SK-N-MC (cell line): ENCODE measurements at places on chromosomes 11 and 22.

- DNase-seq = no peak
These were observed 34.1 kb upstream of the CALCA start for GRCh38 chr11:15006139-15006759.

DNA sequence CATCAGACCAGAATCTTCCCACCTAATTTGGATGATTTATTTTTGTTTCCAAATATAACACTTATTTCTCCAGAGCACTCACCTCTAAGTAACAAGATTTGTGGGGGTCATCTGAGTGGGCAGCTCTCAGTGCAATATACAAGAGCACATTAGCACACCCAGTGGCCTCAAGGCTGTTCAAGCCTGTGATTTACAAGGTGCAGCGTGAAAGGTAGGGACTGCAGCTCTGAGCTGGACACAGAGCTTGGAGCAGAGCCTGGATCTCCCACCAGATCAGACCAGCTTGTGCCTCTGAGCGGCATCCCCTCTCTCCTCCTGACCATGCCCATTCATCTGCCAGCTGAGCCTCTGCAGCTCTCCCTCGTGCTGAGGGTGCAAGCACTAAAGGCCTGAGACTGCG is 323.3 kb upstream of the ZC3H12C start:
- DNase-seq = no peak

DNA sequence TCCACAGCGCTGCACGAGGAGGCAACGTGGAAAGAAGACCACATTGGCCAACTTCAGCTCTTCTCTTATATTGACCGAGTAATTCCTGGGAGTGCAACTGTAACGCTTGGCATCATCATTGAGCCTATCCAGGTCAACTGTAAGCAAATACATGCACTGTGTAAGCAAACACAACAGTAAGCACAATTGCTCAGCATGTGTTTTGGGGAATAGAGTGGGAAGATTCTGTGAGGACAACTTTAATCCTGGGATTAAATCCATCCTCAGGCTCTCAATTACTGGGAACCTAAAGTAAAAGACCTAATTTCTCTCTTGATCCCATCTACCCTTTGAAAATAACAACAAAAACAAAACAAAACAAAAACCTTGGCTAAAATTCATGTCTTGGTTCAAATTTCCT is 109.5 kb upstream of the DDI1 start:
- DNase-seq = no peak

DNA sequence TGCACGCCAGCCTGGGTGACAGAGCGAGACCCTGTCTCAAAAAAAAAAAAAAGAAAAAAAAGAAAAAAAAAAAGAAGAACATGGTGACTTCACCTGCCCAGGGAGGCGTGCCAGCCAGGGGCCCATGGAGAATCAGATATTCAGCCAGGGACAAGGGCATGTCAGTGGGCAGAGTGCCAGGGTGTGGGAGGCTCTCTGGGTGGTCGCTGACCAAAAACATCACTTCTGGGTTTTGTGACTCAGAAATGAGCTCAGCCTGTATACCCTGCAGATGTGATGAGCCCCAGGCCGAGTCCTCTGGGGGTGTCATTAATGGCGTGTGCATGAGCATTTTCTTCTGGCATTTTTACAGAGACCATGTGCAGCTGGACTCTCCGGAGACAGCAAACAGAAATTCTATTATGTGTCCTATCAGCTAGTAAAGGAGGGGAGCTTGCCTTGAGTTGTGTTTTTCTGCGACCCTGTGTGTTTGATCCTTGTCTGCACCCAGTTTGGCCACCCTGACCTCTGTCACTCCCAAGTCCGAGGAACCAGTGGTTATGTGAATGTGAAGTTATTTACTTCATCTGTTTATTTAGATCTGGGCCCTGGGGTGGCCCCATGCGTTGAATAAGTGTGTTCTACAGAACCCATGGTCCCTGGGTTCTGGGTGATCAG is 53.6 kb downstream of the BCR start:
- no peak for DNase-seq

DNA sequence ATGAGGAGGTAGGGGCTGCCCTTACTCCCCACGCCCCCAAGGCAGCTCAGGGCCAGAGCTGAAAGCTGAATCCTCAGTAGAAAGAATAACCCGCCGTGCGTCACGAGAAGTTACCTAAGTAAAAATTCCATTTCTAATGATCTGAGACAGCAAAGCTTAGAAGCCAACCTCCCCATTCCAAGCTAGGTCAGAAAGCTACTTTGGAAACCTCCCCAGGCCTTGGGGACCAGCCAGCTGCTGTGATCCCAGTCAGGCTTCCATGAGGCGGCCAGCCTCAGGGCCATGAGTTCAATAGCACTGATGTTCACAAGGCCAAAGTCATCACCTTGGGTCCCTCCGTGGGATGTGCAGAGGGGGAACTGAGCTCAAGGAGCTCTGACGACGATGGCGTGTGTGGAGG is 6.9 kb downstream of the SHISAL1 start:
- DNase-seq = no peak

DNA sequence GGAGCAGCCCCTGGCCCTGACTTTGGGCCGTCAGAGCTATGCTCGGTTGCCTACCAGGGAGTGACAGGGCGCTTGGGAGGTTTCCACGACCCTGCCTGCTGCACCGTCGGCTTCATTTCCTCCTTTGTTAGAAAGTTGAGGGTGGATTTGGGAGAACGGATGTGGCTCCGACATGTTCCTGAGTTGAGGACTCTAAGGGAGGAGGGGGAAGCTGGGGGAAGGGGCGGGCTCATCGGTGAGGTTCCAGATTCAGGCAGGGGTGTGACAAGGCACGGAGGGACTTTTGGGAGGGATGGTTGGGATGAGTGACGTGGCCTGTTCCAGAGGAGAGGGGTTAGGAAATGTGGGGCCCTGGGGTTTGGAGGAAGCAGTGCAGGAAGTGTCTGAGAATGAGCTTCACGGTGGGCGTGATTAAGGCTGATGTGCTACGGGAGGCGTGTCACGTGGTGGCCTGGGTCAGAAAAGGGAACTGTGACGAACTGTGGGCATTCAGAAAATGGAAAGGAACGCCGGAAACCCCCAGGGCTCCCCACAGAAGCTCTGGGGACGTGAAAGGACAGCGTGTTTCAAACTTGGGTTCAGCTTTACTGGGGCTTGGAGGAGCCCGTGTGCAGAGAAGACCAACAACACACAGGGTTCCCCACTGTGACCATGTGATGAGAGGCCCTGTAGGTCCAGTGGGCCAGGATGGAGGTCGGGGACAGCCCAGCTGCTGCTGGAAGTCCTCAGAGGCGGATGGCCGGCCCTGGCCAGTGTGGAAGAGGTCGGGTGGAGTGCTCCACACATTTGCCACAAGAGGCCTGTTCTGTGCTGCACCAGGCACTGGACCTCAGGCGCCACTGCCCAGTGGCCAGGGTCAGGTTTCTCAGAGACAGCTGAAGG is 2.8 kb downstream of the PARVB start:
- DNase-seq = no peak

DNA sequence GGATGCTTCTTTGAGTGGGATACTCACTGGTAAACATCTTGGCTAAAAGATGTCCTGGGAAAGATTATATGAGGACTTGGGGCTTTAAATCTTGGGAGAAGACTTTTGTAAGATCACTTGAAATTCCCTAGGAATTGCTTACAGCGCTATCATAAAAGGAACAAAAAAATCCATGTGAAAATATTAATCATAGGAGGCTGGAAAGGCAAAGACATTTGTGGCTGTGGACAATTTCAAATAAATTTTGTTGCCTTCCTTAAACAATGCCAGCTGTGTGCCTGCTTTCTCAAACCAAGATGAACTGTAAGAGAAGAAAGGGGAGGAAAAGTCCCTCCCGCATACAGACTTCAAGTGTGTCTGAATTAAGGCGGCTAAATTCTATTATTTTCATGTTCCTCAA is 75.6 kb downstream of the SNX19 start:
- no peak for DNase-seq

DNA sequence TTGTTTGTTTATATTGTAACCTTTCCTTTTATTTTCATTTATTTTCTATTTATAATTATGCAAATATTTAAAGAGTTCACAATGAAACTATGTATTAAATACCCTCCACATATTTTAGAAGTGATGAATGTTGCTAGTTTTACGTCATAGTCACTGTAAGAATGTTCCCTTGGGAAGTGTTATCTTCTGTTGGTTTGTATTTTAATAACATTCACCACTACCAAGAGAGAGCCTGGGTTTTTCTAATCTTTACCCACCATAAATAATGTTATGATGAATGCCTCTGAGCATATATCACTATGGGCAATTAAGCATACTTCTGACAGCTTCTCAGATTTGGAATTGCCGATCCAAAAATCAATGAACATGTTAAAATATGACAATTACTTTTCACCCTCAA is 80.7 kb downstream of the GGT1 start:
- no peak for DNase-seq

- DNase-seq = no peak
These were observed 66.4 kb downstream of the CD82 start for GRCh38 chr11:44631831-44632230.

DNA sequence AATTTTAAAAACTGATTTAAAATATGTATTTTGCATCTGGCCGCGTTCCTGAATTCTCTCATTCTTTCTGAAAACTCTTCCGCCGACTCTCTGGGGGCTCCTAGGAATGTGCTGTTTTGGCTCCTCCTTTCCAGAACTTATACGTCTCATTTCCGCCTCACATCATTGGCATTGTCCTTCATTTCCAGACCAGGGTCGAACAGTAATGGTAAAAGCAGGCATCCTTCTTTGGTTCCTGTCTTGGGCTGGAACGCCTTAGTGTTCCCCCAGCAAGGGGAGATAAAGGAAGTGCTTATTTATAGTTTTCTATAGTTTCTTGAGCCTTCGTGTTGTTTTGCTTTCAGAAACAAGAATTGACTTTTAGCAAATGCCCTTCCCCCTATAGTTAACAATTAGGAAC is 10.9 kb upstream of the TNNT3 start:
- no peak for DNase-seq

- no peak for DNase-seq
These were observed 16.6 kb upstream of the CHKA start for GRCh38 chr11:68137833-68138232.

DNA sequence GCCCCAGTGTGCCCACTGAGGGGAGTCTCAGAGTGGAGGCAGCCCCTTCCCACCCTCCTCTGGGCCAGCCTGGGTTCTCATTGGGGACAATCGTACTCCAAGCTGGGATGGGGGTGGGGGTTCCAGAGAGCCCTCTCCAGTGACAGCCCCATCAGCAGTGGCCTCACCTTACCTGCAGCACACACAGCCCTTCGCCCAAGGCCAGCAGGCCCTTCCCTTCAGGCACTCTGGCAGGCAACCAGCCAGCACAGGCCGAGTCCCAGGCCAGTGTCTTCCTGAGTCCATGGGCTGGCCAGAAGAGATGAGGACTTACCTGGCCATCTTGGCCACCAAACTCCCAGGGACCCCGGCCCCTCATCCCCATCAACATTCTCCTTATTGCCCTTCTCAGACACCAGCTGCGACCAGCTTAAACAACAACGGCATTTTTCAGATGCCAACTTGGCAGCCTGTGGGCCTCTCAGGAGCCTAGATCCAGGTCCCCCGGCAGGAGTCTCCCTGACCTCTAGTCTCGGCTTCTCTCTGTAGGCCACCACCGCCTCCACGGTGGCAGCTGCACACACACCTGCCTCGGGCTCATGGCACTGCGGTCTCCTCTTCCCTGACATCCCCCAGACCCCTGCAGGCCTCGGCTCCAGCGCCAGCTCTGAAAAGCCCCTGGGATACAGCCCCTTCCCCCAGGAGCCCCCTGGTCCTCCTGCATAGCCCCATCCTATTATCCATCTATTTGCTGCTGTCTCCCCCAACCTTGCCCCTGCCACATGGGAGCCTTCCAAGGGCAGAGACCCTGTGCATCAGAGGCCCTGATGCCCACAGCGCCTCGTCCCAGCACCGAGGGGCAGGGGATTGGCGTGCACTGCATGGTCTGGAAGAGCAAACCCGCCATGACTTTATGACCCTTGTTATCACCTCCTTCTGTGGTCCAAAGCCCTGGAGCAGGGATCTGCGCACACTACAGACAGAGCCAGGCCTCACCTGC is 111.2 kb upstream of the FGF3 start:
- no peak for DNase-seq

DNA sequence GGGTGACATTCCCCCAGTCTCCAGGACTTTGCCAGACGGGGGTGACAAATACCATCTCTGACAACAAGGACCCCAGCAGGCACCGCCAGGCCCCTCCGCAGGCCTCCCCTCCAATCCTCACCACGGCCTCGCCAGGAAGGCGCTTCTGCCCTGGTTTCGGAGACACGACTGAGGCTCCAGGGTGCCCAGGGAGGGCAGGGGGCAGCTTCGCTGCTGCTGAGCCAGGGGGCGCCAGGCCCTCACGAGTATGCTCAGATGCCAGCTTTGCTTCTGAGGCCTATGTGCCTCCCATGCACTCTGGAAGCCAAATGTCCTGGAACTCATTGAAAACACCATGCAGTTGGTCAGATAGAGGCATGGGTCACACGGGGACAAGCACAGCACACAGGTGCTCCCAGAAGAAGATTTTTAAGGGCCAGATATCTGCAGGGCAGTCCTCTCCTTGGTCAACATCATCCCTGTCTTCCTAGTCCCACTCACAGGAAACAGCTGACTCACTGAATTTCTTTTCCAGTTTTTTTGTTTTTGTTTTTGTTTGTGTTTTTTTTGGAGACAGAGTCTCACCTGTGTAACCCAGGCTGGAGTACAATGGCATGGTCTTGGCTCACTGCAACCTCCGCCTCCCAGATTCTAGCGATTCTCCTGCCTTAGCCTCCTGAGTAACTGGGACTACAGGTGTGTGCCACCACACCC is 19.9 kb downstream of the BID start:
- DNase-seq = no peak

DNA sequence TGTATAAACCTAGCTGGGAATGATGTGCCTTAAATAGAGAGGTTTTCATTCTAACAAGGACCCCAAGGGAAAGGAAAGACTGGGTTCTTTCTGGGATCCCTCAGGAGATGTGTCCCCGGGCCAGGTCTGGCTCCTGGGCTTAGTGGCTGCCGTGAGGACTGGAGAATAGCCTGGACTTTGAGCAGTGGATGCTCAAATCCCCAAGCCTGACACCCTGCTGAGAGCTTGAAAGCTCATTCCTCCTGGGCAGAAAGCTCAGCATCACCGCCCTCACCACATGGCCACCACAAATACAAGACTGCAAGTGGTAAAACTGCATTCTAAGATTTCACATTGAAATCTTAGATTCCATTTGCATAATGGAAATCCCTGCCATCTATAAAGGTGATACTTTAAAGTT is 79.4 kb upstream of the NARS2 start:
- DNase-seq = no peak

DNA sequence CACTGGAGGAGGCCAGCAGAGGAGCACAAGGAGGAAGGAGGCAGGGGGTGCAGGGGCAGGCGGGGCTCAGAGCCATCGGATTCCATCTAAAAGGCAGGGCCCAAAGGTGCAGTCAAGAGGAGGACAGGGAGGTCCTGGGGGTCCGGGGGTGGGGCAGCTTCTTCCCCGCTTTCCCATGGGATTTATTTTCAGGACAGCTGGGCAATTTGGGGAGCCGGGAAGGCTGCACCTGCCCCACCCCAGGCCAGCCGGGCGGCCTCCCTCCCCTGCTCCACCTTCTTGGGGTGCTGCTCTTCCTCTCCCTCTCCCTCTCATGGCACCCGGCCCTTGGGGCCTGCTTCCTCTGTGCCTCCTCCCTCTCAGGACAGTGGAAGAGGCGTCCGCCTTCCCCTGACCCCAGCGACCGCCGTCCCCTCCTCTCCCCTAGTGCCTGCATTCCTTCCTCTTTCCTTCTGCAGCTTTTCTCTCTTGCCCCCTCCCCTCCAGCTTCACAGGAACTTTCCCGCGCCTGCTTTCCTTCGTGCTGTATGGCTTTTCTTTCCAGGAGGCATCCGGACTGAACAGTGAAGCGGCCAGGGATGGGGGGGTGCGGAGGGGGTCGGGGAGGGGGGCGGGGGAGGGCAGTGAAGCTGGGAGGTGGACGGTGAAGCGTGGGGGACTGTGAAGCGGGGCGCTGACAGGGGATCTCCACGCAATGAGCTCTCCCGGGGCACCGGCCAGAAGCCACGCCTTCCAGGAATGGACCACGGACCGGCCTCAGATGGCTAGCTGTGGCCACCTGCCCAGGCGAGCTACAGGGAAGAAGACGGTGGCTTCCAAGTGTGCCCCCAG is 26.9 kb downstream of the APOBEC3H start:
- DNase-seq = no peak
